ENCODE measurements at places on chromosomes 4 and X. TPM values are rescaled to one million over a fixed set of nuclear protein-coding genes. Genes with fewer than 3 reads are reported as not detected.

GRCh38 chr4:4574792-4575191 is 32.9 kb upstream of the STX18 start:
- H3K4me1 ChIP-seq = peaks cover 11% of the 10 kb centered on the region
- no peaks in the 10 kb centered on the region for H3K36me3 ChIP-seq
- peak overlapping the region; percentile 77 for H3K4me3 ChIP-seq
- no peaks in the 10 kb centered on the region for H3K27me3 ChIP-seq

- no peak overlapping the region for H3K4me3 ChIP-seq
- H3K27ac ChIP-seq = no peak overlapping the region
- DNase-seq = no peak
- peaks cover 30% of the 10 kb centered on the region for H3K36me3 ChIP-seq
- H3K27me3 ChIP-seq = no peaks in the 10 kb centered on the region
These were observed 72.9 kb downstream of the LRP2BP start for GRCh38 chr4:185322803-185323202.

- no peak for DNase-seq
- H3K4me3 ChIP-seq = no peak overlapping the region
- no peaks in the 10 kb centered on the region for H3K27me3 ChIP-seq
- H3K36me3 ChIP-seq = no peaks in the 10 kb centered on the region
- H3K27ac ChIP-seq = no peak overlapping the region
These were observed 44.3 kb downstream of the HSD17B13 start for GRCh38 chr4:87278335-87278794.

DNA sequence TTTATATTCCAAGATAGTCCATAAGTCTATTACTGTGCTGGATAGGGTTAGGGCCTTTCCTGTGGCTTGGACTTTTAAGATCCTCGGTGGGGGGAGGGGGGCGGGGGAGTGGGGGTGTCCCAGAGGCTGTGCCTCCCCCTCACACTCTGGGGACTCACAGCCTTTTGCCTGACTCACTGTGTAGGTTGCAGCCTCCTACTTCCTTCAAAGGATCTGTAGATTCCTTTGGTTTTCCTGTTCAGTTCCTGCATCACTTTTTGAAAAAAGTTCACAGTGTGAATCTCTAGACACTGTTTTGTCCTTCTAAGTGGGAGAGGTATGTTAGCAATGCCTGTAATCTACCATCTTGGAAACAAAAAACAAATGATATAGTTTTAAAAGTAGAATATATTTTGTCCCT is 999.9 kb downstream of the GLUD2 start:
- no peaks in the 10 kb centered on the region for H3K27me3 ChIP-seq
- no peaks in the 10 kb centered on the region for H3K4me1 ChIP-seq
- no peak for DNase-seq
- H3K36me3 ChIP-seq = no peaks in the 10 kb centered on the region

The RPS6KA6 gene
- total RNA-seq = 0.41 TPM

The BMP3 gene
- total RNA-seq = not detected

Measured in left ventricle myocardium inferior (tissue), 1 donor.